Glutamatergic neuron (in vitro differentiated cells): ENCODE measurements at places on chromosomes 6 and 20. TPM values are rescaled to one million over a fixed set of nuclear protein-coding genes. Genes with fewer than 3 reads are reported as not detected.

METTL24 gene
- total RNA-seq = 1.5 TPM

GPR63 gene
- 6.6 TPM for total RNA-seq

SPATA25 gene
- 1.2 TPM for total RNA-seq

GRCh38 chr20:34663213-34663943 lies 13.5 kb downstream of the PIGU start:
- peaks cover 2% of the 10 kb centered on the region for H3K4me1 ChIP-seq
- no peak for DNase-seq
- H3K36me3 ChIP-seq = no peaks in the 10 kb centered on the region
- no peaks in the 10 kb centered on the region for H3K27me3 ChIP-seq

DNA sequence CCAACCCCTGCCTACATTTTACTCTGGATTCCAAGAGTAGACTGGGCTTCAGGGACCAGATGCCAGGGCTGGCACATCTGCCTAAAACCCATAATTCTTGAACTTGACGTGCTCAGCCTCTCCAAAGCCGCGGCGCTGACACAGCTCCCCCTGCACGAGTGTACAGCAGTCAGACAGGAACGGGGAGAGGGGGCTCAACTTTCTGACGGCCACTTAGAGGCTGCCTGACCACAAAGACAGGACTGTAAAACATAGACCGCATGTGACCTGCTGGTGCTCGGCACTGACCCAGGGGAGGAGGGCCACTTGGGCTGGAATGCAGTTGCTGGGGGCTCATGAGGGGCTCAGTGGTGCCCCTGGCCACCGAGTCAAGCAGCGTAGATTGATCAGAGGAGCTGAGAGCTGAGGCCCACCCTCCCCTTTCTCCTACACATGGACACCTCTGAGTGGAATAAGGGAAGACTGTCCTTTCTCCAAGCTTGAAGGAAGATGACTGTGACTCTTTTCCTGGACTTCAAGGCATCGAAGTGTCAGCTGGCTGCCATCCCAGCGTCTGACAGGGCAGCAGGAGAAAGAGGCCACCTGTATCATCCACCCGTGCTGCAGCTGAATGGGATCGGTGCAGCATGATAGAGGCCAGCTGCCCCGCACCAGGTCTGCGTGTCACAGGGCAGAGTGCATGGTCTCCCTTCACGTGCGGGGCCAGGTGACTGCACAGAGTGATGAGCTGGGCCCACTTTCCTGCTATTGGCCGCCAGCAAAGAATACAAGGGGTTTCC lies 171.3 kb upstream of the AGPAT4 start:
- H3K27ac ChIP-seq = no peak overlapping the region
- peaks cover 8% of the 10 kb centered on the region for H3K4me1 ChIP-seq
- no peak for DNase-seq
- peaks cover 1% of the 10 kb centered on the region for H3K27me3 ChIP-seq
- no peak overlapping the region for H3K4me3 ChIP-seq

DNA sequence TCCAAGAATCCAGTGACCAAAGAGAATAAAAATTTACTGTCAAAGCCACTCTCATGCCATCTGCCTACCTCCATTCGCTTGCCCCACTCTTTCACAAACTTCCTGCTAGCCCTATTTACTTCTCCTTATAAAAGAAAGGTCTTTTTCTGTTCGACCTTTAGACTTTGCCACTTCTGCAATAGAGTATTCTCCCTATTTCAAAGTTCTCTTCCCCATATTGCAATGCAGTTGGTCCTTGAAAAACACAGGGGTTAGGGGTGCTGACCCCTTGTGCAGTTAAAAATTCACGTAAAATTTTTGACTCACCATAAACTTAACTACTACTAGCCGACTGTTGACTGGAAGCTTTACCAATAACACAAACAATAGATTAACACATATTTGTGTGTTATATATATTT lies 15.0 kb downstream of the CCN2 start:
- no peak for DNase-seq
- no peaks in the 10 kb centered on the region for H3K4me1 ChIP-seq
- H3K36me3 ChIP-seq = no peaks in the 10 kb centered on the region
- no peak overlapping the region for H3K27ac ChIP-seq

DNA sequence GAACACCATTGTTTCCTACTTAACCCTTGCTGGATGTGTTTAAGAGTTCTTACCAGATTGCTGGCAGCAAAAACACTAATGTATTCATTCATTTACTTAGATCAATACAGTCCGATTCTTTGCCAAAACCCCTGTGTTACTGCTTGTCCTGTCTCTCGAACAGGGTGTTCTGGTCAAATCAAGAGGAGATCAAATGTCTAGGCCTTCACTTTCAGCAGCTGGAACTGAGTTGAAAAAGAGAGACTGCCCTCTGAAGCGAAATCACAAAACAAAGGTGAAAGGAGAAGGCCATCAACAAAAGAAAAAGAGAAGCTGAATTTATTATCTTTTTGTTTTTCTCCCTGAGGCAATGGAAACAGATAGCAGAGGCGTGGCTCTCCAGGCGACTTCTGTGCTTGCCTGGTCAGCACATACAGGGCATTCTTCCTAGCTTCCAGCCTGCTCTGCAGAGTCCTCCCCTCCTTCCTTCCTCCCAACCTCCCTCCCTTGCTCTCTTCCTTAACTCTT lies 44.1 kb upstream of the GCM1 start:
- no peak overlapping the region for H3K4me3 ChIP-seq
- peaks cover 19% of the 10 kb centered on the region for H3K4me1 ChIP-seq
- peak overlapping the region; percentile 75 for H3K27ac ChIP-seq
- H3K36me3 ChIP-seq = no peaks in the 10 kb centered on the region
- peak; percentile 25 for DNase-seq
- H3K27me3 ChIP-seq = peaks cover 2% of the 10 kb centered on the region

- H3K4me3 ChIP-seq = no peak overlapping the region
- H3K27me3 ChIP-seq = no peaks in the 10 kb centered on the region
- H3K4me1 ChIP-seq = no peaks in the 10 kb centered on the region
- H3K36me3 ChIP-seq = no peaks in the 10 kb centered on the region
- no peak for DNase-seq
Observed at GRCh38 chr20:9402141-9402540, 112.2 kb upstream of the LAMP5 start.

DNA sequence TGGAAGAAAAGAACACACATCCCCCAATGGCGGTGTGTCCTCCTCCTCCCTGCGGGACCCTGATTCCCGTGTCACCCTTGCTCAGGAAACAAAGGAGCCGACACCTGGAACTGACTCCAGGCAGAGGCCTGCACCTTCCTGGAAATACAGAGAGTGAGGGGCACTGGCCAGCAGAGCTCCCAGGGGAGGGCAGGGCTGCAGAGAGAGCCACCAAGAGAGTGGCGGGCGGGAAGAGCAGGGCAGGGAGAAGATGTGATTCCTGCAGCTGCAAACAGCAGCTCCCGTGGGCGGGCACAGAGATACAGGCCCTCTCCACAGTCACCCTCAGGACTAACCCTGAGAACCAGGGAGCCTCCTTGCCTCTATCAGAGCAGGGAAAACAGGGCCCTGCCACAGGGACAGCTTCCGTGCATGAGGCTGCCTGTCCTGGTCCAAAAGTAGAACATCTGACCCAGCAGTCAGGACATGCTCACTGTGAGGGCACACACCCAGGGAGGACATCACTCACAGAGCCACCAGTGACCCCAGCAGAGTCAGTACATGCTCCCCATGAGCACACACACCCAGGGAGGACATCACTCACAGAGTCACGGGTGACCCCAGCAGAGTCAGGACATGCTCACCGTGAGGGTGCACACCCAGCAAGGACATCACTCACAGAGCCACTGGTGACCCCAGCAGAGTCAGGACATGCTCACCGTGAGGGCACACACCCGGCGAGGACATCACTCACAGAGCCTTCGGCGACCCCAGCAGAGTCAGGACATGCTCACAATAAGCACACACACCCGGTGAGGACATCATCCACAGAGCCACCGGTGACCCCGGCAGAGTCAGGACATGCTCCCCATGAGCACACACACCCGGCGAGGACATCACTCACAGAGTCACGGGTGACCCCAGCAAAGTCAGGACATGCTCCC lies 193.1 kb downstream of the DLL1 start:
- peaks cover 25% of the 10 kb centered on the region for H3K4me1 ChIP-seq
- H3K4me3 ChIP-seq = no peak overlapping the region
- H3K27me3 ChIP-seq = peaks cover 9% of the 10 kb centered on the region
- no peaks in the 10 kb centered on the region for H3K36me3 ChIP-seq
- no peak for DNase-seq

- H3K27ac ChIP-seq = no peak overlapping the region
- H3K4me3 ChIP-seq = no peak overlapping the region
- no peak for DNase-seq
- H3K27me3 ChIP-seq = no peaks in the 10 kb centered on the region
- H3K36me3 ChIP-seq = no peaks in the 10 kb centered on the region
Observed at GRCh38 chr6:13413900-13414555, 73.4 kb downstream of the GFOD1 start.

- no peak overlapping the region for H3K27ac ChIP-seq
- no peaks in the 10 kb centered on the region for H3K4me1 ChIP-seq
- H3K4me3 ChIP-seq = no peak overlapping the region
- no peak for DNase-seq
- no peaks in the 10 kb centered on the region for H3K36me3 ChIP-seq
Observed at GRCh38 chr20:24040896-24041459, 52.4 kb upstream of the GGTLC1 start.

- peaks cover 20% of the 10 kb centered on the region for H3K27me3 ChIP-seq
- peaks cover 56% of the 10 kb centered on the region for H3K4me1 ChIP-seq
- no peak for DNase-seq
- H3K27ac ChIP-seq = no peak overlapping the region
Observed at GRCh38 chr6:170444056-170444591, 109.0 kb downstream of the PSMB1 start.

GRCh38 chr20:14634665-14635064 lies 297.3 kb upstream of the FLRT3 start:
- H3K27ac ChIP-seq = no peak overlapping the region
- no peak for DNase-seq
- no peaks in the 10 kb centered on the region for H3K36me3 ChIP-seq
- no peaks in the 10 kb centered on the region for H3K4me1 ChIP-seq
- H3K4me3 ChIP-seq = no peak overlapping the region

GRCh38 chr6:5335020-5335419 lies 73.7 kb downstream of the FARS2 start:
- no peak for DNase-seq
- H3K27ac ChIP-seq = no peak overlapping the region
- H3K36me3 ChIP-seq = no peaks in the 10 kb centered on the region
- peaks cover 2% of the 10 kb centered on the region for H3K4me1 ChIP-seq
- no peak overlapping the region for H3K4me3 ChIP-seq
- no peaks in the 10 kb centered on the region for H3K27me3 ChIP-seq
